Activated T-helper 1 cell treated with anti-CD3 and anti-CD28 coated beads, Interleukin-12 subunit alpha, Interleukin-12 subunit beta, Interleukin-2, Interleukin-4 antibody, amounts not matched to agents 30 ng/mL and 10 ng/mL and 1 ng/mL, durations not matched to agents 14 hours and 24 hours and 36 hours (primary cell): ENCODE measurements at places on chromosomes 2 and 18.

GRCh38 chr18:79950515-79951341 is 725 bp downstream of the SLC66A2 start:
- H3K27ac ChIP-seq: peak overlapping the region; percentile 82
- peak overlapping the region; percentile 89 for H3K4me3 ChIP-seq
- DNase-seq: no peak
- H3K36me3 ChIP-seq: peaks cover 13% of the 10 kb centered on the region

- peaks cover 5% of the 10 kb centered on the region for H3K4me1 ChIP-seq
- H3K27ac ChIP-seq: no peak overlapping the region
- DNase-seq: no peak
- H3K27me3 ChIP-seq: peaks cover 3% of the 10 kb centered on the region
- peaks cover 3% of the 10 kb centered on the region for H3K36me3 ChIP-seq
- H3K4me3 ChIP-seq: no peak overlapping the region
Observed at GRCh38 chr2:101327863-101328394, 19.4 kb upstream of the RNF149 start.

DNA sequence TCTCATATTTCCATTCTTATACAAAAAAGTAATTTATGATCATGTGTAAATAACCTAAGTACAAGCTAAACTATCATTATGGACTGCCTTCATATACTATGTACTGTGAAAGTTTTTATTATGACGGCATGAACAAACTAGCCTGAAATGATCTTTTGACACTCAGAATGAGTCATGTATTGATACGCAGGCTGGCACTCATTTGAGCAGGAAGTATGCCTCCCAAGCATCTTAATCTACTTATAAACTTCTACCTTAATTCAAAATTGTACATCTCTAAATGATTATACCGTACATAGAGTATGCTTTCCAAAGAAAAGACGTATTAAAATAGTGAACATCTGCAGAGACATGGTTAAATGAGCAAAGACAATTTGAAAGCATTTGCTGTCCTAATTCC is 207.1 kb upstream of the SPOPL start:
- H3K4me3 ChIP-seq: no peak overlapping the region
- no peak overlapping the region for H3K27ac ChIP-seq
- no peak for DNase-seq
- no peaks in the 10 kb centered on the region for H3K4me1 ChIP-seq
- H3K36me3 ChIP-seq: no peaks in the 10 kb centered on the region

DNA sequence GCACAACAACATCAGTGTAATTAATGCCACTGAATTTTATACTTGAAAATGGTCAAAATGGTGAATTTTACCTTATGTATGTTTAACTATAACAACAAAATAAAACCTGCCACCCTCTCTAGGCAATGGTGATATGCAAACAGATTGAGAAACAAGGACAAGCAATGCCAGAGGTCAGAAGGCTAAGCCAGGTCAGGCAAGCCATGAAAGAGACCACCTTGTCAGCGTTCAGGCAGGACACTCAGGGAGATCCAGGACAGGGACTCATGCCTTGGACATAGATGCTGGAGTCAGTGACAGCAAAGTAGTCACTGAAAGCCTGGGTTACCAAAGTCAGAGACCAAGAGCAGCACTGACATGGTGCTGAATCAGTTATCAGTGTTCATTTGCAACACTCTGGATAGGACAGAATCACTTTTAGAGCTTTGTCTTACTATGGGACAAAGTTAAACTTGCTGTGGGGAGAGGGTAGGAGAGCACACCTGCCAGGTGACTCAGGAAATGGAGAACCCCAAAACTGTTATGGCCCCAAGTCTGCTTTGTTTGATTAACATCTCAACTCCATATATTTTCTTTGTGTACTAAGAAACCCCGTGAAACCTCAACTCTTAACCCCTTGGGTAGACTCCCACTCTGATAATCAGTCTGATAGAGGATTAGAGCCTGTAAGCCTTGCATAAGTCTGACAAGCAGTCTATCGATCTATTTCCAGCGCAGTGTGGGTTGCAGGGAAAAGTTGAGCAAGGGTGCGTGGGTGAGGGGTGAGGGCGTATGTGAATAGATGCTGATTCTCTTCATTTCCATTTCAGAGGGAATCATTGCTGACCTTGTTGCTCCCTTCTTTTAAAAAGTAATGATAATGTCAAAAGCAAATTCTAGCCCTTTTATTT is 48.7 kb upstream of the ZNF385B start:
- no peak overlapping the region for H3K4me3 ChIP-seq
- H3K36me3 ChIP-seq: no peaks in the 10 kb centered on the region
- H3K4me1 ChIP-seq: no peaks in the 10 kb centered on the region
- H3K27me3 ChIP-seq: peaks cover 2% of the 10 kb centered on the region
- no peak for DNase-seq

- H3K4me1 ChIP-seq: peaks cover 42% of the 10 kb centered on the region
- H3K27me3 ChIP-seq: peaks cover 5% of the 10 kb centered on the region
- H3K4me3 ChIP-seq: no peak overlapping the region
- peaks cover 4% of the 10 kb centered on the region for H3K36me3 ChIP-seq
Observed at GRCh38 chr18:23990474-23991410, 23.8 kb upstream of the TTC39C start.

DNA sequence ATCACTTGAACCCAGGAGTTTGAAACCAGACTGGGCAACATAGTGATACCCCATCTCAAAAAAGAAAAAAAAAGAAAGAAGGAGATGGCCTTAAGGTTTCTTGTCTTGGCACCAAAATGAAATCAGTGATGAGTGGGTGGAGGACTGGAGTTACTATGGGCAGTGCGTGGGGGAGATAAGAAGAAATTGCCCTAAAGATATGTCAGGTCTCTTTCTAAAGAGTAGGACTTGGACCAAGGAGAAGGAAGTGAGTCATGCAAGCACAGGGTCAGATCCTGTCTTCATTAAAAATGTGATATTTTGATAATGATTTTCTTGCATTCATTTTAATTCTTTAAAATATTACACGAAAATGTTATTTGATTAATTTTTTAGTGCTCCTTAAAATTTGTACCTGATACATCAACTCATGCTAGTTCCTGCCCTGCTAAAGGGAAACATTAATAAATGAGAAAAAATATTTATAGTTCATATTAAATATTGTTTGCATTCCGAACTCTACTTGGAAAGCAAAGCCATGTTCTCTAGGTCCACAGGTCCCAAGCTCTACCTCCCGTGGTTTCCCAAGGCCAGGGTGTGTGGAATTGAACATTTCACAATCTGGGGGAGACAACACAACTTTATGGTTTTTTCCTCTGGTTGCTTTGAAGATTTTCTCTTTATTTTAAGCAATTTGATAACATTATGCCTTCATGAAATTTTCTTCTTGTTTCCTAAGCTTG is 62.6 kb upstream of the CTLA4 start:
- DNase-seq: no peak
- peak overlapping the region; percentile 76 for H3K27ac ChIP-seq
- H3K4me1 ChIP-seq: peaks cover 82% of the 10 kb centered on the region

GRCh38 chr2:12456293-12457106 is 260.2 kb upstream of the TRIB2 start:
- H3K27me3 ChIP-seq: no peaks in the 10 kb centered on the region
- peak overlapping the region; percentile 66 for H3K4me3 ChIP-seq
- H3K27ac ChIP-seq: peak overlapping the region; percentile 83
- H3K36me3 ChIP-seq: peaks cover 4% of the 10 kb centered on the region
